ENCODE measurements at places on chromosomes 5 and 9. TPM values are rescaled to one million over a fixed set of nuclear protein-coding genes. Genes with fewer than 3 reads are reported as not detected.

SEMA6A gene
- 17.8 TPM for total RNA-seq

CDHR2 gene
- not detected for total RNA-seq

PCDHGA10 gene
- 4.4 TPM for total RNA-seq

IL5 gene
- total RNA-seq, result not detected

PPIC gene
- total RNA-seq, result 29.3 TPM

ARHGEF37 gene
- total RNA-seq, result 13.4 TPM

BTNL9 gene
- total RNA-seq, result 105 TPM

IFNW1 gene
- total RNA-seq, result not detected

TYRP1 gene
- total RNA-seq, result not detected
